CD4-positive, alpha-beta T cell treated with Interleukin-10 for 1 hour (primary cell): ENCODE measurements at places on chromosomes 11 and 22.

GRCh38 chr22:38282397-38282796, 9.6 kb upstream of the TMEM184B start:
- no peak for DNase-seq

DNA sequence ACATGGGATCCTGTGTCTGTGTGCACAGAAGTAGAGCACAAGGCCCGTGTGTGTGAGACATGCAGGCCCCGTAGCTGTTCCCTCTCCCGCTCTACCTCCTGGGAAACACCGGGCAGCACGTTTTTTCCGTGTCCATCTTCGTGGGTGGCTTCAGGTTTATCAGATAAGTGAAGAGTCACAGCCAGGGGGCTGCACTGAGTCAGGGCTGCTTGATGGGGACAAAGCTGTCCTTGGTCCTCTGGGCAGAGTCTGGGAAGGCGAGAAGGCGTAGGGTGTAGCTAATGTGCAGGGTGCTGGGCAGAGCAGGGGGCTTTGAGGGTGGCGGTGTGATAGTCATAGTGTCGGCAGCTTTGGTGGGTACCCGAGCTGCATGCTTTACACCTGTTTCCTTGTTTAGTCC, 23.7 kb downstream of the INCENP start:
- DNase-seq = no peak

DNA sequence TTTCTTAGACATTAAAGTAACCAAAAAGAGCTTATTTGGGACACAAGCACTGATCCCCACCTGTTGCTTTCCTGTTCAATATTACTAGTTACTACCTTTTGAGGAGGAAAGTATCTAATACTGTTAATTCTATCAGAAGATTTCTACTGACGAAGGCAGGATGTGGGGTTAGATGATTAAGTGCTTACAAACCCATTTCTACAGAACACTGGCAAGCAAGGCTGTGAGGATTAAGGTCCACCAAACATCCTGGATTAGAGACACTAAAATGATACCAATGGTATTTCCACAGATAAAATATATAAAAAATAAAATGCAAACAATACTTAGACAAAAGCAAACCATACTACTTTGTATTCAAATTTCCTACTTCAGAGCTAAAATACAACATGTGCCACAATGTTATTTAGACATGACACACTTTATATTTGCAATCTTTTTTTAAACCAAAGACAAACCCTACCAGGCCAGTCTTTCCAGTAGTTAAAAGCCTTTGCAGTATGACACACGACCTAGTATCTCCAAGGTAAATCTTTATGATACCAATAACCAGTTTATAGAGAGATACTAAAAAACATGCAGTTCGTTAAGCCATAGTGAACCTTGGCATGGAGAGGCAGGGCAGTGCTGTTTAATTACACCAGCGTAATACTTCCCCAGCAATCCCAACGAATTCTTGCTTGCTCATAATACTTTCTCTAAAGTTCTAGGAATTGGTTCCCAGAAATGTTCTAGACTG, 71.2 kb upstream of the TP53AIP1 start:
- no peak for DNase-seq

GRCh38 chr11:124207102-124207792, 24.1 kb downstream of the OR10D3 start:
- DNase-seq = no peak

- no peak for DNase-seq
These were observed 94.4 kb downstream of the SCN3B start for GRCh38 chr11:123560006-123560405.

GRCh38 chr11:129115652-129116586, 76.2 kb downstream of the ARHGAP32 start:
- no peak for DNase-seq

DNA sequence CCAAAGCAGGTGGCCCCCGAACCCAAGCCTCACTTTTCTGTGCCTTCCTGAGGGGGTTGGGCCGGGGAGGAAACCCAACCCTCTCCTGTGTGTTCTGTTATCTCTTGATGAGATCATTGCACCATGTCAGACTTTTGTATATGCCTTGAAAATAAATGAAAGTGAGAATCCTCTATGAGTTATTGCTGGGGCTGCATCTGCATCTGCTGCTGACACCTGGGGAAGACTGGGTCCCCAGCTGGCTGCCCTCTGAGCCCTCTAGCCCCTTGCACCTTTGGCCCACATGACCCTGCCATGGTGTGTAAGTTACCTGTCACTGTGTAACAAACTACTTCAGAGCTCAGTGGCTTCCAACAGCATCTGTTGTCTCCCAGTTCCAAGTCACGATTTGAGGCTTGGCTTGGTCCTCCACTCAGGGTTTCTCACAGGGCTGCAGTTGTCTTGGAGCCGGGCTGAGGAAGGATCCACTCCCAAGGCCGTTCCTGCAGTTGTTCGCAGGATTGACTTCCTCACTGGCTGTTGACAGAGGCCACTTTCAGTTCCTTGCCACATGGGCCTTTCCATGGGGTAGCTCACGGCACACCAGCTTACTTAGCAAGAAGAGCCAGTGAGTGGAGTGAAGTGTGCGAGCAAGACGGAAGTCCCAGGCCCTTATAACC, 13.5 kb upstream of the UVRAG start:
- no peak for DNase-seq

GRCh38 chr22:28656181-28656580, 23.5 kb downstream of the TTC28 start:
- no peak for DNase-seq
